Cortex of kidney (tissue), 1 donor: ENCODE measurements at places on chromosomes 1 and 21.

DNA sequence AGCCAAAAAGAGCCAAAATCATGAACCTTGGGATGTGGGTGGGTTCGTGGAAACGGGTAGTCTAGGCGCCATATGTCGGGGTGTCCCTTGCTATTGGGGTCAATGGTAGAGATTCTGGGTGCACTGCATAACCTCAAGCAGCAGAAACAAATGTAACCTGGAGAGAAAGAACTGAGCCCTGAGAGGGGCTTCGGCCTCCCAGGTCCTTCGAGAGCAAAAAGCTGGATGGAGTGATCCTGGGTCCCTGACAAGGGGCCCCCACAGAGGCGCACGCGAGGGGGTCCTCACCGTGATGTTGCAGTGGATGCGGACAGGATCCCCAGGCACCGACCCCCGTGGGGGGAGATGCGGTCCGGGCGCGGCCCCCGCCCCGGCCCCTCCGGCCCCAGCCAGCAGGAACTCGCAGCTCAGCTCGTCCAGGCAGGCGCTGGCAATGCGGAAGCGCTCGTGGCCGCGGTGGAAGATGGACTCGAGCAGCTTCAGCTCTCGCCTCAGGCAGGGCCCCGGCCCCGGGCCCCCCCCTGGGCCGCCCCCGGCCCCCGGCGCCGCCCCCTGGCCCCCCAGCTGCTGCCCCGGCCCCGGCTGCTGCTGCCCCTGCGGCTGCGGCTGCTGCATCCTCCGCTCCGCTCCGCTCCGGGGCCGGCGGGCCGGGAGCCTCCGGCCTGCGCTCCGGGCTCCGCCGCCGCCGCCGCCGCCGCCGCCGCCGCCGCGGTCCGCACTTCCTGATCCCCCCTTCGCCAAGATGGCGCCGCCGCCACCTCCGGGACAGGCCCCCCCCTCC lies at the start of gene UBE2Q1:
TSS of gene UBE2Q1 (minus strand) at position 724 of the 781 bp plus-strand sequence. CDS start at position 615, 109 bp downstream.
- no peak for DNase-seq

- DNase-seq = no peak
Observed at GRCh38 chr21:39209334-39209688, 26.1 kb upstream of the PSMG1 start.

DNA sequence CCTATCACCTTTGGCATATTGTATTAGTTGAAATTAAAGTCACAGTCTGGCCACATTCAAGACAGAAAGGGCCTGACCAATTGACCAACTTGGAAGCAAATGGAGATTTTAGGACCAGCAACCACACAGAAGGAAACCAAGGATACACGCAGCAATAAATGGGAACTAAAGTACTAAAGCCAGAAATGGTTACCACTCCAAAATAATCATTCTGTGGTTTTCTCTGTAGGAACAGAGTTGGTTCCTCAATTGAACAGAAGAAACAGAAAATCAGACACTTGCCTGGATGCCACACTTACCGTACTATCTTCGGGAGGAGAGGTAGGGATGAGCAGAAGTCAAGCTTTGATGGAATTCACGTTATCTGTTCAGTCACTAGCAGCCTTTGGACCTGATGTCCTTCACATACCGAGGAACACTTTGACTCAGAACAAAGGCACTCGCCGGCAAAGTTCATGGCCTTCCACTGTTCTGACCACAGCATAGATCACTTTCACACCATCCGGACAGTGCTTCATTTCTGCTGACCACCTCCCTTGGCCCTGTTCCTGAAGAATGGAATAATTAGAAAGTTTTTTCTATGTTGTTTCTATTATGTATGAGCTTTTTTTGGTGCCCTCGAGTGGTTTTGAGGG lies 96.9 kb downstream of the LPAR3 start:
- DNase-seq = no peak

DNA sequence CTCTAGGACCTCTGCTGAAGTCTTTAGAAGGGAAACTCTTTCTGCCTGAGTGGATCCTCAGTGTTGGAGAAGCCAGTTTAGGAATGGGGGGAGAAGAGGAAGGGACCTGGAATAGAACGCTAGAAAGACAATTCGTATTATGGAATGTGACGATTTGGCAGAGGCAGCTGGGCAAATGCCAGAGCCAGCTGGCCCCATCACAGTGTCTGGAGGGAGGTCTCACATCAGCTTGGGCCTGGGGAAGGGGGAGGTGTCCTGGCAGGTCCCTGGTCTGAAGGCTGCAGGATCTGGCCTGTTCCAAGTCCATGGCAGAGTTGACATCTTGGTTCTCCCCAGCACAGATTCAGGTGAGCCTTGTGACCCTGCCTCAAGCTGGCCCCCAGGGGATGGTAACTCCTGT lies 11.3 kb downstream of the TMCC2 start:
- DNase-seq = no peak

DNA sequence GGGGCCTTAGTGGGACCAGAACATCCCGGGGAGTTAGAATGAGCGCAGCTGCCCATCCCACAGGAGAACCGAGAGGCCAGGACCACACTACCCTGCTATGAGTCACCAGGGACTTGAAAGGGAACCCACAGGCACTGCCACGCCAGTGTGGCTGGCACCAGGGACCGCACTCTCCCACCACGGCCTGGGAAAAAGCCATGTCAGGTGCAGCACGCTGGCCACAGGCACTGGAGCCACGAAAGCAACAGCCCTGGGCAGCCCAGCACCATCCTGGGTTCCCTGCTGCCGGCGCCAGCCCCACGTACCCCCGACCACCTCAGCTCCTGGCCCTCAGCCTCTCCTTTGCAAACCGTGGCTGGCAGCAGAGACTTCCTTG lies 14.1 kb upstream of the TMEM240 start:
- no peak for DNase-seq

- no peak for DNase-seq
Observed at GRCh38 chr1:162666006-162666645, 33.9 kb downstream of the DDR2 start.

DNA sequence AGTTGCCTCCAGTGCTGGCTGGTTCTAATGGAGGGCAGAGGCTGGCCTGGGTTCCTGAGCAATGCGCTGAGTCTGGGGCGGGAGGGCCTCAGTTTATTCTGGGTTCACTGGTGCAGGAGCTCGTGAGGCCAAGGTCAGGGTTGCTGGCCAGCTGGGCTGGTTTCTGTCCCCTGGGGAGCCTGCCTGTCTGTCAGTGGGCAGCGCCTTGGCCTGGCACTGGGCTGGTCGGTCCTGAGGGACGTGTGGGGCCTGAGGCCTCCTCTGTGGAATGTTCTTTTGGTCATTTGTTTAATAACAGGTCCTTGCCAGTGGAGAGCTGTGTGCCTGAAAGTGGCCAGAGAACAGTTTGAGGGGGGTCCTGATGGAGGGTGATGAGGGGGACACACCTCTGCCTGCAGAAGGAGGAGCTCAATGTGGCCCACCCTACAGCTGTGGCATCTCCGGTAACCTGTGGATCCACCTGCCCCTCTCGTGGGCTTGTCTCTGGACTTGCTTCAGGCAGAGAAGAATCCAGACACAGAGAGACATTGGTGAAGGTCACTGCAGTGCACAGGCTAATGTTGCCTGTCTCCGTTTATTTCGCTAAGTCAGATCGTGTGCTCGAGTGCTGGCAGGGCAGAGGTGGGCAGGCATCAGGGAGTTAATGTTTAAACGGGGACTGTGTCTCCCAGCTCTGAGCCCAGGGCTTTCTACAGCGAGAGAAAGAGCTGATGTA lies 34.6 kb downstream of the COQ8A start:
- DNase-seq = no peak

DNA sequence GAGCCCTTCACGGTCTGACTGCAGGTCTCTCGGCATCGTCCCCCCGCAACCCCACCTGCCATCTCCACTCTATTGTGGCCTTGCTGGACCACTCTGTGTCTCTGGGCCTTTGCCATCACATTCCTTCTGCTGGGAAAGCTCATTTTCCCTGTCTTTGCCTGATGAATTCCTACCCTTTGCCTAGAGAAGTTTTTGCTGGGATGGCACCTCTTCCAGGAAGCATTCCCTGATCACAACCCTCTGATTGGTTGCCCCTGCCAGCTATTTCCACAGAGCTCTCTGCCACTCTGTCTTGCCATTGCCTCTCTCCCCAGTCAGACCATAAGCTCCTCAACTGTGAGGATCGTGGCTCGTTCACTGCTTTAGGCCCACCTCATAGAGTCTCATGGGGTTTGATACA lies 28.9 kb upstream of the GPR37L1 start:
- DNase-seq = no peak

- no peak for DNase-seq
Observed at GRCh38 chr1:150150133-150151021, 661 bp downstream of the PLEKHO1 start.

GRCh38 chr1:24643363-24644099 lies 429 bp downstream of the SRRM1 start:
- DNase-seq = no peak
